ENCODE measurements at places on chromosomes 2 and 18.

- peak; percentile 88 for DNase-seq
Observed at GRCh38 chr2:26068602-26069298, 34.9 kb downstream of the RAB10 start.

DNA sequence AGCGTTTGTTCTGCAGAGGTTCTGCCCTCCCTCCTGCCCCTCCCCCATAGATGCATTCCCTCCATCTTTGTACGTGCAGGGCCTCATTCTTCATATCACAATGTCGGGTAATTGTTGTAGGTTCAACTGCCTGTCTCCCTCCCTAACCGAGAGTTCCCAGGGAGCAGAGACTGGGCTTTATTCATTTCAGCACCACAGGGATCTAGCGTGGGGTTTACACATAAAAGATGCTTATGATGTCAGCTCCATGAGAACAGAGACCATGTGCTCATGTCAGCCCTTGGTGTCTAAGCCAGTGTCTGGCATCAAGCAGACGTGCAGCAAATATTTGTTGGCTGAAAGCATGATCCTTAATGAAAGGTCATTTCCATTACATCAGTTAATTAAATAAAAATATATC, 298.9 kb upstream of the TRIB2 start:
- no peak for DNase-seq

DNA sequence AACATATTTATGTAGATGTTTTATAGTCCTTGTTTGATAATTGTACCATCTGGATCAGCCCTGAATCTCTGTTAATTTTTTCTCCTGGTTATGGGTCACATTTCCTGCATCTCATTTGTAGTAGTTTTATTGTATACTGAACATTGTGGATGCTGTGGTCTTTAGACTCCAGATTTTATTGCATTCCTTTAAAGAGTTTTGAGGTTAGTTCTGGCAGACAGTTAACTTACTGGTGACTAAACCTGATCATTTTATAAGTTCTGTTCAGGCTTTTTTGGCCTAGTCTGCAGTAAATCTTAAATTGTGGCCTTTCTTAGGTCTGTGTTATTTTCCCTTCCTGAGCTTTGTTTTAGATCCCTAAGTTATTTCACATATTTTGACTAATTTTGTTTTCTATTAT, 84.3 kb downstream of the FANCL start:
- peak; percentile 88 for DNase-seq

DNA sequence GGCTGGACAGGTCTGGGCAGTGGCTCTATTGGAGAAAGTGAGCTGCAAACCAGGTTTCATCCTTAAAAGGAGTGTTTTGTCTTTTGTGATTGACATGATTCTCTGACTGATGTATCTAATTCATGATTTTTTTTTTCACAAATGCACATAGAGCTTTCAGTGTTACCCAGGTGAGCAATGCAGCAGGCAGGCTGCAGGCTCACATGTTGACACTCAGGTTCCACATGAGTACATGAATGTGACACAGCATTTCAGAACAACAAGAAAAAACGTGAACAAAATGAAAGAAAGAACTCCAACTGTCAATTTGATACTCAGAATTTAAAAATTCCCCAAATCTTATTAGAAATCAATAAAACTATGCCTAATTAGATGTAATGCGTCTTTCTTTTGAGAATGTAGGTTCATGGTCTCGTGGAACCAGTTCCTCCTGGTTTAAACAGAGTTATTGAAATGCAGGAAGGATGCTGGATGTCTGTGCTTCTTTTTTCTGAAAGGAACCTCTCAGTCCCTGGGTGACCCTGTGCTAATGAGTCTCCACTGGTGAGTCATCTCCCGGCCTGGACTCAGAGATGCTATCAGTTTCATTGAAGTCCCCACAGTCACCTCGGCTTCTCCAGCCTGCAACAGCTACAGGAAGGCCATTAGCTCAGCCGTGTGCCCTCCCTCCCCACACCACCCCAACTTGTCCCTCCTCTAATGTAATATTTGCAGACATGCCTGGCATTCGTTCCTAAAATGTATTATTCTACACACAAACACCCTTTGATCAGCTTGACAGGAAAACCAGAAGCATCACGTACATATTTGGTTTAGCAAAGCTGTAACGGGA, 430.4 kb downstream of the LPIN1 start:
- DNase-seq: peak; percentile 61

DNA sequence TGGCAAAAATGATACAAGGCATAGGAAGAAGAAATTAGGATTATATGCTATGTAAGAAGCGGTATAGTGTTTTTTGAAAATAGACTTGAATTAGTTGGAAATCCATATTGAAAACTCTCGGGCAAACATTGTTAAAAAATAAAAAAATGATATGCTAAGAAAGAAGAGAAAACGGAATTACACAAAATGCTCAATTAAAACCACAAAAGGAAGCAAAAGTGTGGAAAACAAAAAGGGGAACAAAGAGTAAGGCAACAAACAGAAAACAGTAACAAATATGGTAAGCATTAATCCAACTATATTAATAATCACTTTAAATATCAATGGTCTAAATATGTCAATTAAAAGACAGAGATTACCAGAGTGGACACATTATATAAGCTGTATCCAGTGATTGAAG, 58.4 kb downstream of the TXNL1 start:
- DNase-seq: no peak

GRCh38 chr2:167964650-167965413, 282.6 kb downstream of the STK39 start:
- no peak for DNase-seq

DNA sequence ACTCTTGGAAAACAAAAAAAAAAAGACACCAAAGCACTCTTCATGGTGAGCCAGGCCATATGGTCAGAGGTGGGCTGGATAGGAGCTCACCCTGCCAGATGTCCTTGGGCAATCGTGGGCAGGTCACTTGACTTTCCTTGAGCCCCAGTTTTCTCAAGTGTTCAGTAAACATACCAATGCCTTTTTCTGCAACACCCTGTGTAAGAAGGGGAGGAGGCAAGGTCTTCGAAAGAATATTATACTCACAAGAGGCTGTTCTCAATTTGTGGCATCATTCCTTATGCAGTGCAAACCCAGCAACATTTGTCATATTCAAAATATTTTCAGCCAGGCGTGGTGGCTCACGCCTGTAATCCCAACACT, 22.9 kb upstream of the TMEM87B start:
- no peak for DNase-seq

GRCh38 chr2:37376421-37377186, 32.2 kb downstream of the QPCT start:
- DNase-seq: peak; percentile 93

DNA sequence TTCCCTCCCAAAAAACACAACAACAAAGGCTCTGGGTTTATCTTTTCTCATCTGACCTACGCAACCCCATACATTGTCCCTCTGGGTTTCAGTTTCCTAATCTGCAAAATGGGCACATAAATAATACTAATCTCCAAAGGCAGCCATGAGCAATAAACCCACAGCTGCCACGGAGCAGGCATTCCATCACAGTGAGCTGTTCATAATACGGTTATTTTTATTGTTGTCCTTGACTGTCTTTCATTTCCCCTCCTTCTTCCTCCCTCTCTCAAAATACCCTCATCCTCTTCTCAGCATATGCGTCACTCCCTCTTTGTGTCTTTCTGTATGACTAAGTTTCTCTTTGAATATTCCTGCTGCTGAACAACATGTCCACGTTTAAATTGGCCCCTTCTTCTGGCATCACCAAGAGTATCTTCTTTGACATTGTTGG, 129.8 kb upstream of the CAB39 start:
- DNase-seq: no peak

- no peak for DNase-seq
Observed at GRCh38 chr2:53148221-53148620, 619.4 kb upstream of the CHAC2 start.

DNA sequence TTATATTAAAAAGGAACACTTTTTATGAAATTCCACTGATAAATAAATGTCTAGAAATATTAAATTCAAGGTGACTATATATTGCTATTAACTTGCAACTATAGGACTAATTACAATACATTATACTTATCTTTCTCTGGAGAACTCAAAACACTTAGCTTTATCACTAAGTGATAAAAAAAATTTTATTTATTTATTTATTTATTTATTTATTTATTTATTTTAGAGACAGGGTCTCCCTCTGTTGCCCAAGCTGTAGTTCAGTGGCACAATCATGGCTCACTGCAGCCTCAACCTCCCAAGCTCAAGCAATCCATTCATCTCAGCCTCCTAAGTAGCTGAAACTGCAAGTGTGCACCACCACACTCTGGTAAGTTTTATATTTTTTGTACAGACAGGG, 451.1 kb downstream of the DSC3 start:
- no peak for DNase-seq

All from fibroblast of skin of right quadriceps (primary cell).